ENCODE measurements at places on chromosomes 2 and 18.

DNA sequence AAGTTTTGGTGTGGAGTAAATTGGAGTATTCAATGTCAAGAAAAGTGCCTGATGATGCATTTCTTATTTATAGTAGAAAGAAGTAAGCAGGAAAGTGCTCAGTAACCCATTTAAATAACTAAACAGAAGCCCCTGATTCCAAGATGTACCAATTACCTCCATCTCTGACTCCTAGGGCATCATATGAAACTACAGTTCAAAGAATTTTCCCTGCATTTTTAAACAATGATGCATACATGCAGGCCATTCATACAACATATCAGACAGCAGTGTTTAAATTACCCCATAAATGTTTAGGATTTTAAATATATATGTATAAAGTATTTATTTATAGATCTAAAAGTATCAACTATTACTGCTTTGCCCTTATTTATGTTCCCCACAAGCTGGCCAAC lies 36.2 kb downstream of the FTCDNL1 start:
- no peak for DNase-seq

DNA sequence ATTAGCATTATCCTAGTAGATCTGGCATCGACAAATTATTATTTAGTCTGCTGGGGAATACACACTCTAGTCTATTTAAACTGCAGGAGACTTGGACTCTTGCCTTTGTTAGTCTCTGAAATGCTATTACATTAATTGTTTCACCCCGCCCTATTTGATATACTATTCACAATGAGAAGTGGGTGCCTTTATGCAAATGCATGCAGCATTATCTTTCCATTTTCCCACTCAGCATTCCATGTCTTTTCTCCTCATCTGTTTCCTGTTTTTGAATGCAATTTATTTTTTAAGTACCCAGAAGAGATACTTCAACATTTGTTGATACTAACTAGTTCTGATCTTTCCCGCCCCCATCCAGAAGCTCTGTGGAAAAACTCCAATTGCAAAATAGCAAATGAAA lies 395.3 kb upstream of the NXPH2 start:
- DNase-seq = no peak

- DNase-seq = no peak
Measured at GRCh38 chr2:71671203-71671854, 218.0 kb downstream of the DYSF start.

- no peak for DNase-seq
Measured at GRCh38 chr2:165015052-165015642, 59.8 kb upstream of the SLC38A11 start.

GRCh38 chr2:51027442-51027841 lies 4.5 kb downstream of the NRXN1 start:
- no peak for DNase-seq

DNA sequence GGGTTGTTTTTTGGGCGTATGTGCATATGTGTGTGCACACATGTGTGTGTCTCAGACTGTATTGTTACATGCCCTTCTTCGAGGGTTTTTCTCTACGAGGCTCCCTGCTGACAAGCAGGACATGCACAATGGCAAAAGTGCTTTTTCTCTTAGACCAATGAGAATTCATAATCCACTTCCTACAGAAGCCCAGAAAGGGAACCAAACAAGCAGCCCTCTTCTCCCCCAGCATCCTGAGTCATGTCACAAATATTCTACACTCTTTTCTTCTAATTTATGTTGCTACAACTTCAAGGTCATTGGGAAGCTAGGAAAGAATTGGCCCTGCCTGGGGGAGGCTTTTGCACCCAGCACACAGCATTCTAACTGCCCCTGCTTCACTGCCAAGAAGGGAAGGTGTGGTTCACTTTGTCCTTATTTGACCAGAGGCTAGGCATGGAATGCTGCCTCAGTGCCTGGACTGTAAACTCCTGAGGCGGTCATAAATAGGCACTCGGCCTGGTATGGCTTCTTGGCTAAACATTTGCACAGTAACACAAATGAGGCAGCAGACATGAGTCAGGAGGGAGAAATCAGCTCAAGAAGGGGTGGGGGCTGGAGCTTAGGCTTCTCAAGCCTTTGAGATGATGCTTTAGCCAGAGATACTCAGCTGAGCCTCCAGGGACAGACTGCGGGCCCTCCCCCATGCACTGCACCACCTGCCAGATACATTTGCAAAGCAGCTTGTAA lies 92.7 kb upstream of the KLF7 start:
- no peak for DNase-seq

GRCh38 chr2:168255866-168256265 lies 8.5 kb upstream of the STK39 start:
- no peak for DNase-seq

GRCh38 chr2:75547345-75548035 lies 13.2 kb downstream of the EVA1A start:
- DNase-seq = no peak

DNA sequence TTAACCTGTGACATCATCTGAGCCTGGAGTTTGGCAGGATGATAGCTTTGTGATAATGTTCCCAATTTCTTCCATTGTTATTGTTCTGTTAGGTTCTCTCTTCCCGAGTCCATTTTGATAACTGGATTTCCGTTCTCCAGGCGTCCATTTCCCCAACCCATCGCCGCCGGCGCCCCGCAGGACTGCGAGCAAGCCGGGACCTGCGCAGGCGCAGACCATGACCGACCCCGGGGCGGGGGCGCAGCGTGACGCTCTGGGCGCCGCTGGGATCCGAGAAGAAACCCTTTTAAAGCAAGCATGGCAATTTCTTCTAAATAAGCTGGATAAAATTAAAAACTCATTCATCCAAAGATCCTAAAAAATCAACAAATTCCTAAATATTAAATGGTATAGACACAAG lies at the start of gene SLC25A52:
SLC25A52 (minus strand) TSS at position 186 of the 400 bp plus-strand sequence. CDS start 219 bp downstream, outside the sequence.
- DNase-seq = no peak

DNA sequence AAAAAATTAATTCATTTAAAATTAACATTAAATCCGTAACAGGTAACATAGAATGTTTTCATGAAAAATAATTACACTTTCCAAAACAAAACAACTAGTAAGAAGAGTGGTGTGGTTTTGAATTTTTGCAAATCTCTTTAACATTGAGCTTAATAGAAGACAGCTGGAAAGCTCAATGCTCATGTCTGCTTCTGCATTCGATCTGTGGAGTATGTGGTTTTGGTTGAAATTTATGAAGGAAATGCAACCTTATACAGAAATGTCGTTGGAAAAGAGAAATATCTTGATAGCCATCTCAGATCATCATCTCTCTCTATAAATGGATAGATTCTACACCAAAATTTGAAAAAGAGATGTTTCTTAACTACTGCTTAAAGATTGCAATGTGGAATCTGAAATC lies 17.3 kb upstream of the FHL2 start:
- no peak for DNase-seq

- no peak for DNase-seq
Measured at GRCh38 chr18:49798001-49798400, 15.3 kb downstream of the ACAA2 start.

Data from activated T-helper 1 cell treated with Interleukin-2 at 50 U/mL for 16 hours (primary cell).